Stimulated activated CD4-positive, alpha-beta T cell treated with anti-CD3 and anti-CD28 coated beads, Interleukin-1b, Interleukin-23, amount 100 ng/mL, for 1 hour (primary cell): ENCODE measurements at places on chromosomes 5 and 9.

- no peak for DNase-seq
These were observed 248.6 kb upstream of the KLF4 start for GRCh38 chr9:107737987-107738743.

DNA sequence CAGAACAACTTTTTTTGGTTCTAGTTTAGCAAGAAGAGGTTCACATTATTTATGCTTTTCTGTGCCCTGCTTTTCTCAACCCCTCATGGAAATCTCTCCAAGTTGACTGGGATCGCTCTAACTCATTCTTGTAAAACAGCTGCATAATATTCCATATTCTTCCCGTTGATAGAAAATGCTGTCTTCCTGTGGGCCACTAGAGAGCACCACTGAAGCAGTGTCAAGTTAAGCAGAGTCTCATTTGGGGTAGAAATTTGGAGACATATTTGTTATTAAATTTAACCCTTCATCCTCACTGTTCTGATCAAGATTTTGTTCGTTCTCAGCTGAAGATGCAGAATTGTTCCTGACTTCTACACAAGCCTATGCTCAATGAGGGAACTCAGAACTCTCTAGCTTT lies 140.1 kb downstream of the CEMIP2 start:
- no peak for DNase-seq

DNA sequence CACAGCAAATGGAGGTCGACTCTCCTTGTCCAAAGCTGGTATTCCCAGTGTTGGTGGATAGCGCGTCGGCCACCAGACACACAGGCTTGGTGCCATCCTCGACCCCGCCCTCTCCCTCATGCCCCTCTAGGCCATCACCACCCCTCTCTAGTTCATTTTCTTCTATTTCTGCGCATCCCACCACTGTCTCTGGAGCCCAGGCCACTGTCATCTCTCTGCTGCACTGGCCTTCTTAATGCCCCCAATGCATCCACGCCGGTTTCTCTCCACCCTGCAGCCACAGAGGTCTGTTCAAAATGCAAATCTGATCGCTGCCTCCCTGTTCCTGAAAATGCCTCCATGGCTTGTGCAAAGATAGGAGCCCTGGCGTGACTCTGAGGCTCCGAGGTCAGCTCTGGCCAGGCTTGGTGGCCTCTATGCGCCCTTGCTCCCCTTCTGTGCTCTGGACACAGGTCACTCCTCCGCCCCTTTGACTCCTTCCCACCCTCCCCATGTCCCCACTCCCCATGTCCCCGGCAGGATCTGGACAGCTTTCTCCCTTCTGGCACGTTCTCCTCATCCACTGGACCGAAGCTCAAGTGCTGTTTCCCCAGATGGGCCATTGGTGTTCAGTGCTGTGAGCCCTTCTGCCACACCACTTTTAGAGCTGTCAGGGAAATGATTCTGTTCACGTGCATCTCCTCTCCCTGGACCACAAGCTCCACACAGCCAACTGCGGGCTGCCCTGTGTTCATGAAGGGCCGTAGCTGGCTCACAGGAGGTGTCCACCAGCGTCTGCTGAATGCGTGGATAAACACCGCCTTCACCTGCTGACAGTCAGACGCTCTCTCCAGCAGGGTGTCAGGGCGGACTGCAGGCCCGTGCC lies 59.5 kb upstream of the RNF130 start:
- DNase-seq: no peak

DNA sequence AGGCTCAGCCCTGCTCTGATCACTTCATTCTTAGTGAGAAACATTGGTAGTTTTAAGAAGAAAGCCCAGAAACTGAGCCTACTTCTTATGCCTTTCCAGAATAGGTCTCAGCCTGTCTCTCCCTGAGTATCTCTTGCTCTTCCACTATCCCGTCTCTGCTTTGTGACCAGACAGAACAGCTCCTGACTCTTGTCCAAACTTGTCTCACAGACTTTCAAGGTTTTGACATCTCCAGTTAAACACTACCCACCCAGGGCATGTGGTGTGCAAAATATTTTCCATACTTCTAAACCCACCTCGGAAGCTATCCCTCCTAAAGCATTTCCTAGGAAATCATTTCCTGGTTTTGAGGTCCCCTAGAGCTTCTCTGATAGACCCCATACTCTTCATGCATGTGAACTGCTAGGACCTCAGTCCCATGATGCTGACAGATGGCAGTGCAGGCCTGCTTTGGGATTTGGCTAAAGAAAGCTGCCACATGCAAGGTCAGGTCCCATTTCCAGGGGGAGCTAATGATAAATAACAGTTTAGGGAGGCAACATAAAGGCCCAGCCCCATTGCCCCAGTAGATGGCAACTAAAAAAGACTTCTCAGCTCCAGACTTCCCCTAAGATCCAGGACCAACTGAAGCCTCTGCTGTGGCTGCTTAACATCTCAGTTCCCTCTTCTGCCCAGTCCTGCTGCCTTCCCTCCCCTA lies 211.5 kb downstream of the MED10 start:
- DNase-seq: no peak

- no peak for DNase-seq
These were observed 2.8 kb upstream of the CDK7 start for GRCh38 chr5:69231851-69232250.

- DNase-seq: no peak
These were observed 382.7 kb downstream of the CDH12 start for GRCh38 chr5:22470408-22470807.

DNA sequence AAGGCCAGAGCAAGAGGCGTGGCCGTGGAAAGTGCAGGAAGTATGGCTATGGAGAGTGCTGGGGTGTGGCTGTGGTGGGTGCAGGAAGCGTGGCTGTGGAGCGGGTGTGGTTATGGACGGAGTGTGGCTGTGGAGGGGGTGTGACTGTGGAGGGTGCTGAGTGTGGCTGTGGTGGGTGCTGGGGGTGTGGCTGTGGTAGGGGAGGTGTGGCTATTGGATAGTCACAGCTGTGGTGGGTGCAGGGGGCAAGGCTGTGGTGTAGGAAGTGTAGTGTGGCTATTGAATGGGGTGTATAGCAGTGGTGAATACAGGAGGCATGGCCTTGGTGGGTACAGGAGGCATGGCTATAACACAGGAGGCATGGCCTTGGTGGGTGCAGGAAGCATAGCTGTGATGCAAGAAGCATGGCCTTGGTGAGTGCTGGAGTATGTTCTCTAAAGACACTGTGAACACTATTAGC lies 40.8 kb upstream of the SPATA31C2 start:
- no peak for DNase-seq

GRCh38 chr5:107063511-107063910 lies 607.2 kb downstream of the EFNA5 start:
- DNase-seq: no peak

GRCh38 chr9:121557581-121558447 lies 58.2 kb upstream of the GGTA1 start:
- no peak for DNase-seq

DNA sequence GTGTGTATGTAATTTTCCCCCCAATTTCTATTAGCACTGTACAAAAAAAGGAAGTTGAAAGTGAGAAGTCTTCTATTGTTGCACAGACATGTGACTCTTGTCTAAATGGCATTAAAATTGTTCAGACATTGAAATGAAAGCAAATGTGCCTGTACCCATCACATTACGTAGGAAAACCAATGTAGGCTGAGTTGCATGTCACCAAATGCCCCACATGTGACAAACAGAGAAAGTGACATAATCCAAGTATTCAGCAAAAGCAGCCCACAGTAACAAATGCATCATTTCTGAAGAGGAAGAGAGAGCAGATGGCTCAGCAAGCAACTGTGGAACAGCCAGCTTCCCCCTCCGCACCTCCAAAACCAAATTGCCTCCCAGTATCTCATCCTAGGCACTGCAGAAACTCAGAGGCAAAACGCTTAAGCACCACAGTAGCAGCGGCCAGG lies 161.5 kb upstream of the NR4A3 start:
- DNase-seq: no peak

DNA sequence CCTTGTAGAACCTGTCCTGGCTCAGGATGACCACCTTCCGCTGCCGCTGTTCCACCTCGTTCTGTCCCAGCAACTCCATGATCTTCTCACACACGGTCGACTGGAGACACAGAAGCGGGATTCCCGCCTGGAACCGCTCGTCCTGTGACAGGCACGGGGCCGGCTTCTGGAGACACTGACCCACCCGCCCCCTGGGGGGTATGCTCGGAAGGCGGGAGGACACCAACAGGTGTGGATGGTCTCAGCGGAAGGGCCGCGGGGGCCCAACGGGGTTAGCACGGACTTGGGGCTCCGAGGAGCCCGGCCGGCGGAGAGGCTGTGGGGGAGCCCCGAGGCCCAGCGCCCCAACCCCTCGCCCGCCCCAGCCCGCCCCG lies 530 bp downstream of the UCK1 start:
- DNase-seq: no peak

GRCh38 chr5:119582987-119583386 lies 46.4 kb upstream of the FAM170A start:
- DNase-seq: no peak

DNA sequence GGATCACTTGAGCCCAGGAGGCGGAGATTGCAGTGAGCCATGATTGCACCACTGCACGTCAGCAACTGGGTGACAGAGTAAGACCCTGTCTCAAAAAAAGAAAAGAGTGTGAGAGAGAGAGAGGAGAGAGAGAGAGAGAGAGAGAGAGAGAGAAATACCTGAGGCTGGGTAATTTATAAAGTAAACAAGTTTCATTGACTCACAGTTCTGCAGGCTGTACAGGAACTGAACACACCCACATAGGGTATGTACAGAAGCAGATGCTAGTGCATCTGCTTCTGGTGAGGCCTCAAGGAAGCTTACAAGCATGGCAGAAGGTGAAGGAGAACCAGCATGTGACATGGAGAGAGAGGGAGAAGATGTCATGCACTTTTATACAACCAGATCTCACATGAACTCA lies 46.4 kb upstream of the CHD1 start:
- DNase-seq: no peak

DNA sequence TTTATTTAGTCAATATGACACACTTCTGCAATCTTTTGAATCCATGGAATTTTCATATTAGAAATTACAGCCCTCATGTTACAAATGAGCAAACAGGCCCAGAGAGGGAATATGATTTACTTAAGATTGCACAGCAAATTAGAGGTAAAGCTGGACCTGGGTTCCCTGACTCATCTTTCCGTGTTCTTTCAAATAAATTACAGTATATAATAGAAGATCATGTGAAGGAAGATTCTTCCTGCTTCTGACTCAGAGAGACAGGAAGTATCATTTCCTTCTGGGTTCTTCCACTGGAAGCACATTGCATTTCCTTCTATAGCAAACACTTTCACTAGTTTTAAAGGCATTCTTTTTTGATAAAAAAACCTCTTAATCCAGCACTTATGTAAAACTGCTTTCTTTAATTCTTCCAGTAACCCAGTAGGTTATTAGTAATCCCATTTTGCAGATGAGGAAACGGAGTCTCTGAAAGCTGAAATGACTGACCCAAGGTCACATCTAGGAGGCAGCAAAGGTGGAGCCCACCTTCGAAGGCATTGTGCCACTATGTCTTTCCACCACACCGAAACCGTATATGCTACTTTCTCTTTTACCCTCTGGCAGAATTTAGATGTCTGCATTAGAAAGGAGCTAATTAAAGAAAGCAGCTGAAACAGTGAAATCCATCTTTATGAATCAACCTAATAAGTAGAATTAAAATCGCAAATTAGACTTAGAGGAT lies 566.7 kb upstream of the KLF4 start:
- no peak for DNase-seq

DNA sequence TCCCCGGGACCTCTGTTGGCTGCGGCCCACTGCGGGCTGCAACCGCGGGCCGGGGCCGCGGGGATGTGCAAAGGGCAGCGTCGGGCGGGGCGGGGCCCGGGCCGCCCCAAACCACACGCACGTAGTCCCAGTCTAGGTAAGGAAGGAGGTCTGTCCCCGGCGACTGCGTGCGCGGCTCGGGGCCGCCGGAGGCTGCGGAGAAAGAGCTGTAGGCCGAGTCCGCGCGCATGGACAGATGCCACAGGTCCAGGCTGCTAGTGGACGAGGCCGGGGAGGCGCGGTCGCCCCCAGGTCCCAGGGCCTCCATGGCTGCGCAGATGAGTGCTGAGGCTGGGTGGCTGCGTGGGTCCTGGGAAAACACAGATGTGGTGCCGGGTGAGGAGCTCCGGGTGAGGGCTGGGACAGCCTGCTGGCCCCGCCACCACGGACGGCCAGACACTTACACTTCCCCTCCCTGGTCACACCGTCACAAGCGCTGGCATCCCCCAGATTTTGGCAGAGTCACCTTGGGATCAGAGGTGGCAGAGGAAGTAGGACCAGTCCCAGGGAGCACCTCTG lies 4.5 kb downstream of the SHROOM1 start:
- no peak for DNase-seq

GRCh38 chr9:91765296-91765695 lies 184.7 kb downstream of the ROR2 start:
- DNase-seq: no peak

- DNase-seq: no peak
These were observed 23.0 kb downstream of the ARRDC3 start for GRCh38 chr5:91359962-91360609.

DNA sequence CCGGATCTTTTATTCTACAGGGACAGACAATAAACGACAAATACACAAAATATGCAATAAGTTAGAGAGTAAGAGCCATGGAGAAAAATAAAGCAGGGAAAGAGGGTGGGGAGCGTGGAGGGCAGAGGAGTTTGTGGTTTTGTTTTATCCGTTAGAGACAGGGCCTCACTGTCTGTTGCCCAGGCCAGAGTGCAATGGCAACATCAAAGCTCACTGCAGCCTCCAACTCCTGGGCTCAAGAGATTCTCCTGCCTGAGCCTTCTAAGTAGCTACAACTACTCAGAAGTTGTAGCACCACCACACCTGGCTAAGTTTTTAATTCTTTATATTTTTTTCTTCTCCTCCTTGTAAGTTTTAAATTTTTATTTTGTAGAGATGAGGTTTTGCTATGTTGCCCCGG lies 54.5 kb upstream of the CTNNA1 start:
- no peak for DNase-seq

GRCh38 chr5:855771-856530 lies 5.2 kb upstream of the ZDHHC11 start:
- no peak for DNase-seq

DNA sequence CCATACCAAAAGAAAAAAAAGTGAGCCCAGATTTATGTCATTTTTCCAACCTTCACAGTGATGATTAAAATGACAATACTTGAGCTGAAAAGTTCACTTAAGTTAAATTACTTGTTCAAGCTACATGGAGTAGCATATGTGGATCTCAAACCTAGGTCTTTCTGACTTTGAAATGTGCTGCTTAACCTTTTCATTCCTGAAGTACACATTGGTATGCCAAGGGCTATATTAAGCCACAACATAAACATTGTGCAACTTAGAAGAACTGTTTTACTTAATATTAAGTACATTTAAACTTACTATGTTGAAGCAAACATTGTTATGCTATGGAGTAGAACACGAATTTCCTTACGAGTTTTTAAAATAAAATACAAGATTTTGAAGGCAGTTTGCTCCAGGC lies 105.0 kb downstream of the GIN1 start:
- DNase-seq: no peak

DNA sequence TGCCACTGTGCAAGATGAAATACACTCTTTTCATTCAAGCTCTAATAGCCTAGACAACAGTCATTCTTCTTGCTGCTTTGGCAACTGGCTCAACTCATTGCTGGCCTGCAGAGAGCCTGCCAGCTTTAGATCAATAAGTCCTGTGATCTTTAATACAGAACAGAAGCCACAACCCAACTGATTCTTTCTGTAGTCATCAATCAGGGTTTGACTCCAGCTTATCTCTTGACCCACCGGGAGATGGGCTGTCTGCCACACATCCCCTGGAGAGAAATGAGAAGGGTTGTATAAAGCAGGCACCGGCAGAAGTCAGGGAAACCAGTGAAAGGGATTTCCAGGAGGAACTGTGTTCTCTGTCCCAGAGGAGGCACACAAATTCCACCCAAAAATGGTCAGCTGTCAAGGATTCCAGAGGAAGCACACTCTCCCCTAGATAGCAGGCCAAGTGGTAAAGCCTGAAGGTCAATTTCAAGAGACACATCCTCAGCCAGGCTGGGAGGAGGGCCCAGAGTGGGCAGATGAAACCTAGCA lies 24.5 kb downstream of the LHFPL2 start:
- no peak for DNase-seq
